MM.1S (cell line): ENCODE measurements at places on chromosomes 7 and 10.

DNA sequence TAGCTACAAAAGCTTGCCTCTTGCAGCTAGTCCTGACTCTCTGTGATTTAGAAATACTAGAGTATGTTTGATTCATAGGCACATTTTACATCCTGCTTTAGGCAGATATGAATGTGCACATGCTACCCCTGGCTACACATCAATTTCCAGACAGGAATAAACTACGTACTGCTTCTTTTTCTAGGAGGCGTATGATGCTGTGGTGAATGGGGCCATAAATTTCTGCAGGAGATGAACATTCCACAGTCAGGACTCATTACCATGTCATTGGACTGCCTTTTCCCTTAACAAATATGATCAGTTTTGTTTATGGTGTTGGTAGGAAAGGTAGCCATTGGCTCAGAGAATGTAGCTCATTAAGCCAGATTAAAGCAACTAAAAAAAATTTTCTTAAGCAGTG, 50.1 kb upstream of the IFRD1 start:
- no peak for DNase-seq

DNA sequence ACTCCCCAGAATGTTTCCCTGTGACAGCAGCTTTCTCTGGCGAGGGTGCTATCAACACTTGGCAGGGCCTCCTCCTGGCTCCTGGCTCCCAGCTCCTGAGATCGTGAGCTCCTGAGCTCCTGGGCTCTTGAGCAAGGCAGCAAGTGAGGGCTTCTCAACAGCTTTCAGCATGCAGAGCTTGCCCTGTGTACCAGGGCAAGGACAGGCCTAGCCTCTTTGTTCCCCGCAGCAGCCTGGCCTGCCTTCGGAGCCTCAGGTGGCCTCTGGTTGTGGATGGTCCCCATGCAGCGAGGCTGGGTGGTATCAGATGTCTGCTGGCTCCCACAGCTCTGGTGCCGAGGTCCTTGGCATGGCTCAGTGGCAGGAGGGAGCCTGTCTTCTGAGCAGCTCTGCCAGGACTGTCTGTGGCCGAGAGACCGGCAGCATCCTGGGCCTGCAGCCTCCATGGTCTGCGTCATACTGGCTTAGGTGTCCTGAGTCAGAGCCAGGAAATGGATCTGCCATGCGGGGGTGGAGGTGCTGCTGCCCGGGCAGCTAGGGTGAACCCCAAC, 44.2 kb downstream of the ZMIZ1 start:
- DNase-seq, result no peak

DNA sequence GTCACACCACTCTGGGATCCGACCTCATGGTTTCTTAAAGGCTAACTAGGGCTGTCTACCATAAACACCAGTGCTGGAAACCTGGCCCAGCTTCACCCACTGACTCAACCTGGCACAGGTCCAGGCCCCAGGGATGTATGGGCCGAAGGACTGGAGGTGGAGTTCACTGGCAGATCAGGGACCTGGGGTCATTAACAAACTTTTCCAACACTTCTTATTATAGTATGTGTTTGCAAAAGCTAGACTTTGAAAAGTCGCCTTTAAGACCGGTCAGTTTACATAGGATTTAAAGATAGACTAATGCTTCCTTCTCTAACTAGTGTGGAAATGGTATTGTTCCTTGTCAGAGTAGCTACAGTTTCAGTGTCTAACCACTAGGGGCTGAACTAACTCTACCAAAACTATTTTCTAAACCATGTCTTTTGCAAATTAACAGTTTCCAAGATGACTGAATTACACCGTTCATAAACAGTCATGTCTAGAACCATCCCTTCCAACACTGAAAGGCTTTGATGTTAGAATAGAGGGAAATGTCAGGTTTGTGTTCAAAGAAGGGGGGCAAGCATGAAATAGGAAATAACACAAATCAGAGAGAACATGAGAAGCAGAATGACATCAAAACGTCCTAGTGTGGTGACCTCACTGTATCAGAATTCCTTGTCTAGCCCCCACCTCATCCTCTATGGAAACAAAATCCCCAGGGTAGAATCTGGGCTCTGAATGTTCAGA, 29.7 kb downstream of the STN1 start:
- peak; percentile 45 for DNase-seq

DNA sequence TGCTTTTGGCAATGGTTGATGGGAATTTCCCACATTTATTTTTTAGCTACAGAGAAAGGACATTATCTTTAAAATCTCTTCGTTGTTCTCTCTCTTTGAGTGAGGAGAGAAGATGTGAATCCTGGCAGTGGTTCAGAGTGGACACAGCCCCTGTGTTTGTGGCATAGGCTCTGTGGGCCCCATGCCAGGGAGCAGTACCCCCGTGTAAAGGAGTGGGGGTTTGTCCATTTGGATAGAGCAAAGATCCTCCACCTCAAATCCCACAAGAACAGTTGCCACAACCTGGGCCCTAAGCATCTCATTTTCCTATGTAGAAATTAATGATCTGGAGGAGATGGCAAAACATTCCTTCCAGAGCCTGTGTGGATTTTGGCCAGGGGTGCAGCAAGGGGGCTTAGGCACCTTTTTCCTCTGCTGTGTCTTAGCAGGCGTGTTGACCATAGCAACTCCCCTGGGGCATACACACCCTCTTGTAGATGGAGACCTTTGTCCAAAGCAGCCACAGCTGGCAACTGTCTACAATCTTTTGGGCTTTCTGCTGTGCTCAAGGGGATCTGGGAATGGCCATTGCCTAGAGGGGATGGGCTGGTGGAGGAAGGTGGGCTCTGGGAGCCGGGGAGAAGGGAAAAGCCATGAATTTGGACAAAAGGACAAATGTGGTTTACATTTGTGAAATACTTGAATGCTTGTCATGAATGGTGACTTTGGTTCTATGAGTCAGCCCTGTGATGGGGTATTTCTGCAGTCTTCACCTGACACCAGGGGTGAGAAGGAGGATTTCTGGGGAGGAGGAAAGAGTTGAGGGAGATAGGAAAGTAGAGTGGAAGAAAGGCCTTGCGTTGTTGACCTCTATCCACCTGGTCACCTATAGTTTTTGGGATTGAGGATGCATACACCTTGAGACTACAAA, 92.0 kb downstream of the TCF7L2 start:
- no peak for DNase-seq

DNA sequence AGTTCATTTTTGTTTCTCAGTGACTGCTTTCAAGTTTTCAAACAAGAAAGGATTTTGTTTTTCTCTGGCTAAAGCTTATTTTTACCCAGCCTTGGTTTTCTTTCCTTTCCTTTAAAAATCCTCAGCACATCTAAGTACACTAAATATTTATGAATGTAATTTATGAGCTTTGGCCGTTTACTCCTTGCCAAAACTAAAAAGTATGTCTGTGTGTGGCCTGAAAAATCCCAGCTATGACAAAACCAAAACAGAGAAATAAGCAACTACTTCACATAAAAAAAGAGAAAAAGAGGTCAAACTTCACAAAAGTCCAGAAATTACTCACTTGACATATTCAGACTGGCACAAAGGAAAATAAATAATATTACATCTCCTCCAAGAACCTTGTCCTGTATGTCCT, 365.1 kb upstream of the NFE2L3 start:
- no peak for DNase-seq

DNA sequence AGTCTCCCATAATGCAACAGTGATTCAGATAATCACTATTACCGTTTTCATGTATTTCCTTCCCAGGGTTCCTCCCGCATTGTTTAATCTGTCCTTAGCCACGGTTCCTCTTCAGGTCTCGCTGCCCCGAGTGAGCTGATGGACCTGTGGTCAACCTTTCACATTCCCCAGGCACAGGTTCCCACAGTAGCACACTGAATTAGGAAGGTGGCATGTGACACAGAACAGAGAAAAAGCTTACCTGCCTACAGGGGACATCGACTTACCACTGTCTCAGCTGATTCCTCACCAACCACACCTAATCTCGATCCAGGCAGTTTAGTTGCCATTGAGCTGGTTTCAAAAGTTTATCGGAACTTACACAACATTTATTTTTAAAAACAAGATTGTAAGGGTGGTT, 72.2 kb downstream of the MTURN start:
- DNase-seq, result no peak

- no peak for DNase-seq
These were observed 23.7 kb upstream of the MRC1 start for GRCh38 chr10:17785276-17785930.

- DNase-seq, result no peak
These were observed 173.9 kb upstream of the SLC25A13 start for GRCh38 chr7:96495751-96496216.

DNA sequence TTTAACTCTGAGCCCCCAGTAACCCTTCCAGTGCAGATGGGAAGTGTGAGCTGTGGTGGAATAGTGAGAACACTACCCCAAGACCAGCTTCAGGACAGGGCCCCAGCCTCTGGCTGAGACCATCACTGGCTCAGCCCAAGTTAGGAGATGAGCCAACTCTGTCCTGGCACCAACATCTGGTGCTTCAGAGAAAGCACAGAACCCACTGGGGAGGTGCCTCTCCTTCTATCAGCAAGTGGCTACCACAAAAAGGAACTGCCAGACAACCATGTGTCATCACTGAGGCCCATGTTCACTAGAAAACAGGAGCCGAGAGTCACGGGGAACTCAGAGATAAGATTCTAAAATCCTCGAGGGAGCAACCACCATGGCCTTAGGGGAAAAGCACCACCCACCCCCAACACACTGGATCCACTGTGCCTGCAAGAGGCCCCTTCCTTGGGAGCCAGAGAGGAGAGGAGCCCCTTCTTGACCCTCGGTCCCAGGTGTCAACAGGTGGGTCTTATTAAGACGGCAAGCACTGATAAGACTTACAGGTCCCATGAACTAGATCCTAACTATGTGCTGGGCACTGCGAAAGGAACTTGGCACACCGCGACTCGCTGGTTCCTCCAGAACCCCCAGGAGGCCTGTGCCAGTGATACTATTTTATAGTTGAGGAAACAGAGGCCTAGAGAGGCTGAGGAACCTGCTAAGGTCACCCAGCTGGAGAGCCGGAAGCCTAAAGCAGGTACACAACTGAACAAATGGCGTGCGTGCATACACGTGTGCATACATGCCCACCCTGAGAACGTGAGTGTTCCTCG, 102.7 kb downstream of the FAM53B start:
- DNase-seq, result no peak

GRCh38 chr7:157320608-157320980, 16.2 kb upstream of the DNAJB6 start:
- DNase-seq, result no peak

DNA sequence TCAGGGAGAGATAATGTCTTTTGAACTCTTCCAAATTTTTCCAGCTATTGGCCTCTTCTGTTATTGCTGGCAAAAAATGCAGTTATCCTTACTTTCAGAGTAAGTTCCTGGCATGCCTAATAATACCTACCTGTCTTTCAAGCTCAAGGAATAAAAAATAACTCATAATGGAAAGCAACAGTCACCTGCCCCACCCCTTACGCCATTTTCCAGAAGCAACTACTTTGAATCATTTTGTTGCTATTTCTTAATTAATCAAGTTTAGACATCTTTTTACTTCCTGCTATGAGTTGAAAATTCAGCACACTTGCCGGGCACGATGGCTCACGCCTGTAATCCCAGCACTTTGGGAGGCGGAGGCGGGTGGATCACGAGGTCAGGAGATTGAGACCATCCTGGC, 23.0 kb upstream of the CDK13 start:
- DNase-seq, result no peak

GRCh38 chr10:62261666-62262065, 7.0 kb downstream of the RTKN2 start:
- no peak for DNase-seq

DNA sequence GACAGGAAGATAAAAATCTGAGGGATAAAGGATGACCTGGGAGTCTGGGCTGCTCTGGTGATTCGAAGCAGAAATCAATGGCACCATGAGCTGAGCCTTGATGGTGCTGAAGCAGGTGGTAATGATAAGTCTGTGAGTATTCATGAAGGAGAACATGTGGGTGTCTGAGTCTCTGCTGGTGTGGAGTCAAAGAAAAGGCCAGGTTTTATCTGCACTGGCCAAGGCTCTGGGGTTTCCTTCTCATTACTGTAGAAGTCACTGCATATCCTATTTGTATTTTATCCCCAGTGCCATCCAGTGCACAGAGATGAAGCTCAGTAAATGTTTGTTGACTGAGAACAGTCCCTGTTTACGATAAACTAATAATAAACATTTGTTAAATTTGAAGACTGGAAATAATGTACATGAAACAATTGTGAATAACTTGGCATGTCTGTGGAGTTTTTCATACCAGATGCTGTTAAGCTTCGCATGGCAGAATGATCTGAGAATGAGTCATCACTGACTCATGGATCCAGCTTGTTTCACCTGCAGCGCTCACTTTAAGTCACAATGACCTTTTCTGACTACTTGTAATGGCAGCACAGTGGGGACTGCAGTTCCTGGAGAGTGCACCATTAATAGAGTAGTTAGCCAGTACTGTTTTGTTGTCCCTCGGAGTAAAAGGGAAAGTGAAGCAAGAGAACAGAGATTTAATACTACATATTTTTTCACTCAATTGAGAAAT, 538.5 kb downstream of the HTR7 start:
- no peak for DNase-seq

DNA sequence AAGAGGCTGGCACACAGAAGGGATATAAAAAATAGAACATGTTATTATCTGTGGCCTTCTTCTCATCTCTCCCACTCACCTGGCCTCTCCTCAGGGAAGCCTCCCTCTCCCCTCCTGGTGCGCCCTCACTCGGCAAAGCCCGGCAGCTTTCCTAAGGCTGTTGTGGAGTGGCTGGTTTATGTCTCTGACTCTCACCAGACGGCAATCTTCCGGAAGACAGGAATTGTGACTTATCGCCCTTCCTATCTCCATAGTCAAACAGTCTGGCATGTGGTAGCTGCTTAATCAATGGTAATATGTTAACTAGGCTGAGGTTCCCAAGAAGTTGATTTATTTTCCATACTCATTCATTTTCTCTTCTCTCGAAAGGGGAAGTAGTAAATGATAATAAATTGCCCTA, 78.7 kb downstream of the ATXN7L1 start:
- DNase-seq, result no peak

DNA sequence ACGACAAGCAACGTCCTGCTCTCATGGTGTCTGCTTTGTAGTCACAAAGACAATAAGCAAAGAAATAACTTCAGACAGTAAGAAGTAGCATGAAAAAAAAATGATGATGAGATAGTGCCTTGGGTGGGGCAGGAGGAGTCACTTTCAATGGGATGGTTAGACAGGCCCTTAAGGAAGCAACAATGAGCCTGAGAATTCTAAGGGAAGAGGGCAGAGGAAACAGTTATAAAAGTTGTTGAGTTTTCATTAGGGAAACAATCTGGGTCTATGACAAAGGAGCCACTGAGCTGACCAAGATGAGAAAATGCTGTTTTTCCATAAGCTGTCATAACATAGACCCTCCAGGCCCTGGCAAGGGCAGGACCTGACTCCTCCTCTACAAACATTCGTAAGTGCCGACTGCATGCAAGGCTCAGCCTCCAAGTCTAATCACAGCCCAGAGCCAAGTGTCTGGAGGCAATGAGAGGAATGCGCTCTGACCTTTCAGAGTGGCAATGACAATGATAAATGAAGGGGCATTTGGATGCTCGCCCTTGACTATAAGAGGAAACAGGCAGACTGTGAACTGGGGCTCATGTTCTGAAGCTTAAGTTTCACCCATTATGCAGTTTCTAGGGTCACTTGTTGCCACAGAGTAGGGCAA, 43.7 kb downstream of the PPP1R3C start:
- no peak for DNase-seq
